KG1 (cell line): ENCODE measurements at places on chromosomes 2 and 18.

DNA sequence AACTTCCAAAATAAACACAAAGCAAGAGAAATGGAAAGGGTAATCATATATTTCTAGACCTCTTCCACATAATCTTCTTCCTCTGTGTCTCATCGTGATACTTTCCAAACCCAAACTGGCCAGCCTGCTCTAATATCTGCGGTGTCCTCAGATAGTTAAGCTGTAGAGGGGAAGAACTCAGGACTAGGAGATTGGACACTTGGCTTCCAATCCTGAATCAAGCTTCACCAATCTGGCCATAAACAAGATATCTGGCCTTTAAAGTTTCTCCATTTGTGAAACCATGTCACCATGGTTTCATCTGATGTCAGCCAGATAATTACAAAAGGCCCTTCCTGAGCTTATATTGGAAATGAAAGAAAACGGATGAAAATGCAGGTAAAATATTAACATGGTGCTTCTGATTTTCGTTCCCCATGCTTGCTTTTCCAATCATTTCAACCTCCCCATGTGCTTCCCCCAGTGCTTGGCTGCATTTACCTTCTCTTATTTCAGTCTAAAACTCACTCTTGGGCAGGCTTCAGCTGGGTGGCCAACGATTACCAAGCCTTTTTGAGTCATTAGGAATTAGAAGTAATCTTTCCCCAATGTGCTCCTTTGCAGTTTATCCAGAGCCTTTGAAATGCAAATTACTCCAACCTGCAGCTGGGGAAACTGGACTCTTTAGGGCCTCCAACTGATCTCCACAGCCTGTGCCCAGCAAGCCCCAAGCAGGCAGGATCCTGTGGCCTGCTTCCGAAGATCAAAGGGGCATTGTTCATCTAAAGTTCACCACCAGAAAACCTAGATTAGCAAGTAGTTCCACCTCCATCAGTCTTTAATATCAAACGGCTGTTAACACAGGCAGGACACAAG is 44.5 kb upstream of the MYCN start:
- no peak for DNase-seq

GRCh38 chr2:61750624-61751023 is 103.2 kb downstream of the FAM161A start:
- no peak for DNase-seq

DNA sequence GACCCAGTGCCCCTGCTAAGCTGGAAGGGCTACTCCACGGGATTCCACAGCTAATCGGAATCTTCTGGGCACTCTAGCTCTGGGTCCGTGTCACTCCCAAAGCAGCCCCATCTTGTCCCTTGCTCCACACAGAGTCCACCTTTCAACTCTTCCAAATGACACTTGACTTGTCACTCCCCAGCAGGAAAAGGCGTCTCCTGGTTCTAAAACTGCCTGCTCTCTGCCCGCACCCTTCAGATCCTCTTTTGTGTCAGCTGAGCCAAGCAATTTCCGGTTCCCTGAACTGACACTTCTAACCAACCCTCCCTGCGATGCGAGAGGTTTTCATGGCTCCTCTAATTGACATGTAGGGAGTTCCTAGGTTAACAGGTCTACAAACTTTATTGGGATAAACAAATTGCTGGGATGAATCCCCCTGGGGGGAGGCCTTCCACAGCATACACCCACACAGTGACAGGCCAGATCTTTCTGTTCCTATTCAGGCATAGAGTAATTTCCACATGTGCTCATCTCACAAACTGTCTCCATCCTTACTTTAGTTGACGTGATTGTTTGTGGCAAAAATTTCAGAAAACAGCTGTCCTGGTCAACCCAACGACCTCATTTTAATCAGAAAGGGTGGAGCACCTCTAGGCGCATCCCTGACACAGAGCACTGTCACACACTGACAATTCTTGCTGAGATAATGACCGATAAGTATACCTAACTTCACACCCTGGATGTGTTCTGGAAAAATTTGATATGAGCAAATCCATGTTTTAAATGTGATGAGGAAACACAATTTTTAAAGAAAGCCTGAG is 104.9 kb downstream of the RBMS1 start:
- peak; percentile 63 for DNase-seq

DNA sequence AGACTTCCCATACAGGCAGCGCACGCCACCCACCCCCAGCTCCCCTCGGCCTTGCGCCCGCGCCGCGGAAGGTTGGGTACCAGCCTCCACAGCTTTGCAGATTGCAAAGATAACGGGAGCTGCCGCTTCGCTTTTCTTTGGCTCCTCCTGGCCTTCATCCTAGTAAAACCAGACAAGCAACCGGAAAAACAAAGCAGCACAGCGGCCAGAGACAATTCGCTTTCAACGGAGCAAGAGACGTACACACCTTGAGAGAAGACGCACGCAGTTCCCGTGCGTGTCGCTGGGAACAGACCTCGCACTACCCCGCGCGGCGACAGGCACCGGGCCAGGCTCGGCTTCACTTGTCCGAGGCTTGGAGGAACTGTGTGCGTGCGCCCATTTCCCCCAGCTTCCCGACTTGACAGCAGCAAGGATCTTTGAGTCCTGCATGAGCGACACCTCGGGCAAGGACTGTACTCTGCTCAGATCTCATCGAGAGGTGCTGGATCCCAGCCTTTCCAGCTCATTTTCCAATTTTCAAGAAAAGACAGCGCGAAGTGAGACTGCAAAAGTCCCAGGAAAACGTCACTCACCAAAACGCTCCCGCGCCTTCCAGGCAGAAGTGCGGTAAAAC is 964 bp downstream of the ZBTB7C start:
- no peak for DNase-seq

GRCh38 chr2:101733257-101733993 is 35.9 kb downstream of the MAP4K4 start:
- no peak for DNase-seq

GRCh38 chr18:21192308-21192624 is 49.8 kb upstream of the GREB1L start:
- DNase-seq = no peak

GRCh38 chr2:53129851-53130250 is 637.8 kb upstream of the CHAC2 start:
- no peak for DNase-seq

DNA sequence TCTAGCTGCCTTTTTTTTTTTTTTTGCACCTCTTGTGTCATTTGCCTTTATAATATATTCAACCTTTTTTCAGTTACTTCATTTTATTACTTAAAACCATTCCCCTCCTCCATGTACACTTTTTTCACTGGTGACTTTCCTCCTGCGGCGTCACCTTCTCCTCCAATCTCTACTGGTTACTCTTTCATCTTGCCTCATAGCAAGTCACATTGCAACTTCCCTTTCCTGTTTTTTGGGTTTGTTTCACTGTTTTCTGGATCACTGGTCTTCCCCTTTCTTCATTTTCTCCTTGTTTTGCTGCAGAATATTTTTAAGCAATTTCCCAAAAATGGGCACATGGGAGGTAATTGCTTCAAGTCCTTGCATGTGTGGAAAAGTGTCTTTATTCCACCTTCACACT is 37.7 kb upstream of the GPR155 start:
- DNase-seq = no peak
